ENCODE measurements at places on chromosomes 5 and 9.

- no peak for DNase-seq
Measured at GRCh38 chr5:514673-515072, 9.6 kb downstream of the SLC9A3 start.

DNA sequence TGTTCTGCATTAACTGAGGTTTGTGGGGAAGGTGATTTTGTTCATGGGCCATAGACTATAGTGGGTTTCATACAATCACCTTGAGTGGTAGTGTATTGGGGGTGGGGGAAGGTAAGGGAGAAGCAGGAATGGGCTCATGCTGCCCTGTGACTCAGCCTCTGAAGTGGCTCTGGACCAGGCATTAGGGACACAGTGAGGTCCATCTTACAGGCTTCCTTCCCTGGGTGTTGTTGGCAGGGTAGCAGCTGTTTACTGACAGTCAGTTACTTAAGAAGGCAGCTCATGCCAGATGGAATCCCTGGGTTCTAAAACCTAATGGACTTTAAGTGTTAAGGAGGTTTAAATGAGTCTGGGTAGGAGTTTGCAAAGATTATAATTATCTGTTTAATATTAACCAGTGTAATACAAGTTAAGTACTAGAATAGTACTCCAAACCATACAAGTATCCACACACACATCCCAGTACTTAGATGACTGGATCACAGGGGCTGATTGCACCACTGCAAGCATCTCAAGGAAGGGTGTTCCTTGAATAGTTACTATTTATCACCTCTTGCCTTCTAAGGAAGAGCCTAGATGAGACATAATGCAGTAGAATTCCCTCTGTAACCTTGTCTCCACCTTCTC, 59.3 kb downstream of the CAST start:
- DNase-seq = no peak

GRCh38 chr5:169048181-169049125, 252.5 kb downstream of the SLIT3 start:
- no peak for DNase-seq

DNA sequence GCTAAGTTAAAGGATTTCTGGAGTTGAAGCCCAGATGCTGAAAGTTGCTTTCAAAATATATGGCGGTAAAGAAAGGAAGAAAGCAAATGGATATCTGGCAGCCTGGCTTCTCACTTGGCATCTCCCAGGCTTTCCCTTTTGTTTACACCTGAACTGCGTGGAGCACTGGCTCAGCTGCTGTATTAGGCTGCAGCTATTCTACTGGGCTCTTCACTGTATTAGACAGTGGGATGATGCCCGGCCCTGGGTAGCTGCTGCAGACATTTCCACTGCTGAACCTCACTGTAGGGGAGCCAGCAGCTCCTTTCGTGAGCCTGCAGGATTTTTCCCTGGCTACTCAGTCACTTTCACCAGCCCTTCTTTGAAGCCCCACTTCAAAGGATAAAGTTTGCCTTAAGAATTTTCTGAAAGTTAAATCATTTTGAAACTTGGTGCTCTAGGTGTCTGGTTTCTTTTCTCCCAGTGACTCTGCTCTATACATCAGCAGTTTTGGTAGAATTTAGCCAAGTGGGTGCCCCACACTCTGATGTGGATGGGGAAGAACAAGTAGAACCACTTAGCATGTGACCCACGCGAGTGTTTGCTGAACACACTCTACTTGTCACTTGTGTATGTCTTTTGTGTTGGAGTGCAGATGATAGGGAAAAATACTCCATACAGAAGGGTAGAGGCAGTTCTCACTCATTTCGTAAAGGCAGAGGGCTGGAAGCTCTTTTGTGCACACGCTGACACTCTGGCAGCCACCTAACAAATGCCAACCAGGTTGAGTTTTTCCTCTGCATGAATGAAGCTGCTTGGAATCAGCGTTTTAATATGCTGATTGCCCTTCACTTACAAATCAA, 49.9 kb downstream of the C9orf152 start:
- DNase-seq = no peak

DNA sequence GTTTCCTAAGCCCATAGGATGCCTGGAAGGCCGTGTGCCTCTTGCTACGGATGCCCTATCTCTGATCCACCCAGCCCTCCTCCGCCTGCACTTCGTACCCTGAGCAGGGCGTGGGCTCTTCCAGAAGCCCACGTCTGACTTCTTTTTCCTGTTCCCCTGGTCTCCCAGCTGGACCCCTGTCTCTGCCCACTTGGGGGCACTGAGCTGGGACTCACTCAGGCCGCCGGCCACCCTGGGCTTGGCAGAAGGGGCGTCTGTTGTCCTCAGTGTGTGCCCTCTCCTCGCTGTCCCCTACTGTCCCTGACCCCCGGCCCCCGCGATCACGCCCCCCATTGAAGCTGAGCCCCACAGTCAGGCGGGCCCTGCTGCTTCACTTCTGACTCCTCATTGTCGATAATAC, 22.0 kb upstream of the RXRA start:
- no peak for DNase-seq

GRCh38 chr5:137566780-137567179, 67.7 kb upstream of the SPOCK1 start:
- DNase-seq = no peak

DNA sequence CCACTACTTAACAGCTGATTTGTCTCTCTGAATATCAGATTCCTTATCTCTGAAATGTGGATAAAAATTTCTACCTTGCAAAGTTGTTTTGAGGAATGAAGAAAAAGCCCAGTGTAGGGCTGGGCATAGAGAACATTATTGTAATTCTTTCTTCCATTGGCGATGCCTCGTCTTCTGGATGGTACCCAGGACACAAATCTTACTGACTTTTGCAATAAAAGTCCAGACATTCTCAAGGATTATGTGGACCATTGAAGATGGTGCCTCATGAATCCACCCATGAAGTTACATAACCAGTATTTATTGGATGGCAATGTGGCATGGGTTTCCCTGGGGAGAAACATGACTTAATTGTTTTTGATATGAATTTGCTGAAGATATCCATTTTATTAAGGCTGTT, 33.1 kb downstream of the NNT start:
- DNase-seq = no peak

DNA sequence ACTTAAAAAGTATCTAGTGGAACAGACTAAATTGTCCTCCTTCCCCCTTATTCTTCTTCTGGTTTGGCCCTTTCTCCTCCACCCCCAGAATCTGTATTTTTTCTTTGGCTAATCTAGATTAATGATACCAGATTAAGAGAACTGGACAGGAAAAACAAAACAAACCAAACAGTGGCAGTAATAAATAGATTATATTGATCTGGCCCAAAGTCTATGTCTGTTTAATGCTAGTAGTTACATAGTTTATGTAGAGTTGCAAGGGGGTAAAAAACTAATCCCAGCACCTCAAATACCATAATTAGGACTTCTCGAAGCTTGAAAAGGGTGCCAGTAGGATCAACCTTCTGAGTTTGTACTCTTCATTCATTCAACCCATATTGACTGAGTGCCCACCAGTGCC, 104.5 kb downstream of the ARL15 start:
- DNase-seq = no peak

DNA sequence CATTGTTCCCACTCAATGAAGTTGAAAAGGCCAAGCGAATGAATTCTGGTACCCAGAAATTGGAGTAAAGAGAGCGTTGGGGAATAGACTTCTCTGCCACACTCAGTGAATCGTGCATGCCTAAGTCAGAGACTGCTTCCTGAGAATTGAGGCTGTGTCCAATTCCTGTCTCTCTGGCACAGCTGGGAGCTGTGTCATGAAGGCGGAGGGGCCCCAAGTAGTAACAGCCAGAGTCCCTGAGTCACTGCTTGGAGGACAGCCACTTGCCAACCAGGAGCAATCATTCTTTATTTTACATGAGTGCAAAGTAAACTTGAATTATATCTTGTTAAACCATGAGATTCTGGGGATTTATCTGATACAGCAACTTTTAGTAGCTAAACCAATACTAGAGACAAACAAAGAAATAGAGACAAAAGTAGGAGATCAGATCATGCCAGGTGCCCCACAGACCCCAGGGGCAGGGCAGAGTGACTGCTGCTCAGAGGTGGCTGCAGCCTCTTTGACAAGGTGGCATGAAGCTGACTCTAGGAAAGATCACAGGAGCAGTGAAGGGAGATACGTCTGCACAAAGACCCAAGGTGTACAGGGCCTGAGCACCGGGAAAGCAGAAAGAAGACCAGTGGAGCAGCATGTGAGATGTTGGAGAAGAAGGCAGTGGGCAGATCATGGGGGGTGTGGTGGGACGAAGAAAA, 246.0 kb downstream of the GADD45G start:
- DNase-seq = no peak
